RCC 7860 (cell line): ENCODE measurements at places on chromosomes 16 and 17.
A peak's percentile ranks its signal among the peaks of the same experiment; 100 is the strongest.

DNA sequence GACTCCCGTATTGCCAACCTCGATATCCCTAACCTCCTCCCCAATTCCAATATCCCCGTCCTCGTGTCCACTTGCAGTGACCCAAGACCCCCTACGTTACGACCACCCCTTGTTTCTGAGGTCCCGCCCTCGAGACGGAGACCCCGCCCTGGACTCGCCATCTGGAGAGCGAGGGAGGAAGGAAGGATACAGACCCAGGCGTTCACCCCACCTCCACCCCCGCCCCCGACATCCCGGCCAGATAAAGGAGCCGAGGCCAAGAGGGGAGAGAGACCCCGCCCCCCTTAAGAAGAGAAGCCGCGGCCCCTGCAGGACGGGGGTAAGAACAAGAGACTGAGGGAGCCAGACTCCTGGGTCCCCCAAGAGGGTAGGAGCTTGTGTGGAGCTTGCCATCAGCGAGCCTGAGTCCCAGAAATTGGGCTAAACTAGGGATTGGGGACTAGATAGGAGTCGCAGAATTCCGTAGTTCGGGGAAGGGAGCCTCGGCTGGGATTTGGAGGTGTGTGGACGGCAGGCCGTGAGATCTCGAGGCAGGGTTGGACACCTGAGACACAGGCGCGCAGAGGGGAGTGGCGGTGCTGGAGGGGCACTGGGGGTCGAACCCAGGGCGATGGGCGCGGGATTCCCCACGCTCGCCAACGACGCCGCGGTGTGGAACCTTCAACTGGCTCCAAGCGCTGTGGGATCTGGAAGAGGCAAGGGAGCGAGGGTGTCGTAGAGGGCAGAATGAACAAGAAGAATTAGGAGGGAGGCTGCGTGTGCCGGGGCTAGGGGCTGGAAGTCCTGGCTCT, at the start of gene BCL6B:
TSS of gene BCL6B (plus strand) at position 270 of the 791 bp plus-strand sequence. CDS start 622 bp downstream, outside the sequence.
- no peak for DNase-seq

- DNase-seq = peak; percentile 63
Measured at GRCh38 chr17:66715745-66716156, 119.2 kb upstream of the CACNG5 start.

- no peak for DNase-seq
Measured at GRCh38 chr17:69962436-69962995, 112.5 kb upstream of the KCNJ16 start.

DNA sequence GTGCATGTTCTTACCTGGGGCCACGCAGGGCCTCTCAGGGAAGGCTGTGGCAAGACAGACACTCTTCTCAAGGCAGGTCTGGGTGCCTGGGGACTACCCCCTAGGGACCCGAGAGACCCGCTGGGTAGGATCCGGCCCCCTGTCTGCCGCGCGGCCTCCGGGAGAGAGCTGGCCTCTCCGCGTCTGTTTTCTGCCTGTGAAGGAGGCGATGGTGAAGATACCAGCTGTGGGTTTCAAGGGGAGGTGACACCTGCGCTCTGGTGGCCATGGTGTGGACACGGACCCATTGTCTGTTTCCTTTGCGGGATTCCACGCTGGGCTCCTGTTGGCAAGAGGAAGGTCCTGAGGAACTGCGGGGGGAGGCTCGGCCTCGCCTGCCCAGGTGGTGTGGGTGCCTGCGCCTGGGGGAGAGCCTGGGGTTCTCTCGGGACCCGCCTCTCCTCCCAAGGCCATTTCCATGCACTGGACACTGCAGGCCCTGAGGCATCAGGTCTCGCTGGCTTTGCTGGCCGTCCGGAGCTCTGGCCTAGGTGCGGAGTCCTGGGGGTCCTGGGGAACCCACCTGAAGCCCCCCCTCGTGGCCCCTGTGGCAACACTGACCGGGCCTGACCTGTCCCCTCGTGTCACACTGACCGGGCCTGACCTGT, 12.2 kb upstream of the METRNL start:
- no peak for DNase-seq

GRCh38 chr17:82244413-82245133, 15.7 kb downstream of the SLC16A3 start:
- DNase-seq = no peak
